GM10248 (cell line): ENCODE measurements at places on chromosomes 1 and 21.

GRCh38 chr1:53557830-53558738 is 98.9 kb downstream of the DMRTB1 start:
- no peak for DNase-seq

DNA sequence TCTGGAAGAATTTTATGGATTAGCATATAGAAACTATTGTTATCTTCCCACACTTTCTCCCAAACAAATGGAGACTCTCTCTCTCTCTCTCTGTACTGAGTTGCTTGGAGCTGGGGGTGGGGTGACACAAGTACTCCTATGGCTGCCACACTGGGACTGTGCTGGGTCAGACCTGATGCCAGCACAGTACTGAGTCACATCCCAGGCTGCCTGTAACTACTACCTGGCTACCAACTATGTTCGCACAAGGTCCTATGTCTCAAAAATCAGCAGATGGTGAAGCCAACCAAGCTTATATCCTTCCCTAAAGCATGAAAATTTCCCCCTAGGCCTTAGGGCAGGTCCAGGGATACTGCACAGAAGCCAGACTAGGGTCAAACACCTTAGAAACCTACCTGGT is 66.6 kb downstream of the FAF1 start:
- no peak for DNase-seq

DNA sequence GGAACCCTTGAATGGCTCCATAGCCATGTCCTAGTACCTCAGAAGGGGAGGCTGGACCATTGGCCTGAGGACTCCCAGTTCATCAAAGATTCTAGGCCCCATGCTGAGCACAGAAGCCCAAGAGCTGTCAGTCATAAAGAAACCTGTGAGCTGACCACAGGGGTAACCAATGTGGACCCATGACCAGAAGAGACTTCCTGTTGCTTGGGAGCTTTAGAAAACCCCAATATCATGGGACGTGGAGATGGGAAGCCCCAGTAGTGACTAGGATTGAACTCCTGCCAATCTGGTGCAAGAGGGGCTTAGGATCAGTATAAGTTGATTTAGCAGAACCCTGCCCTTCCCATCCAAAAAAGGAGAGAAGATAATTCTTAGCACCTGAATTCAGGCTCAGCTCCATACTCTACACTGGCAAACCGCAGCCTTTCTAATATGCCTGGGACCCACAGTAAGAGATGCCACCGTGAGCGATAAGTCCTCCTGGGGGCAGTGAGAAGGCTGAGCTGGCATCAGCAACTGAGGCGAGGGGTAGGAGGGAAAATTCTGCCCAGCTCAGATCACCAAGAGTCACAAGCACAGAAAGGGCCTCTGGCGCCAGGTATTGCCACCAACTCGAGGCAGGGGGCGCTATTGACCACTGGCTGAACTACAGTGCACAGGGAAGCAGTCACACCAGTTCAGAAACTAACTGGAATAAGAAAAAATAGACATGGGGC is 108.9 kb downstream of the CAPN8 start:
- peak; percentile 49 for DNase-seq

GRCh38 chr21:34219334-34220060 is 144.3 kb upstream of the KCNE2 start:
- DNase-seq: no peak

- DNase-seq: no peak
Observed at GRCh38 chr1:87119541-87120140, 205.2 kb downstream of the HS2ST1 start.

DNA sequence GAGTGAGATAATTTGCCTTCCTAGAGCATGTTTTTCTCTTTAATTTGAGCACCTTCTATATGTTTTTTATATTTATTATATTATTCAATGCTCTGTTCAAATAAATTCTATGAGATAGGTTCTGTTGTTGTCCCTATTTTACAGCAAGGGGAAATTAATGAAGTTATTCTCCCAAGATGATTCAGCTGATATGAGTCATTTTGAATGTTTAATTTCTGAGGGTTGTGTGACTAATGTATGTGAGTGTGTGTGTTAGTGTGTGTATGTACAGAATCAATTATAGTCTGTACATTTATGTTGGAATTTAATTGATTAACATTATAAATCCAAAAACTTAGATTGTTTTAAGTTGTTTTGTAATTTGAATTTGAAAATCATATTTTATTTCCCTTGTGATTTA is 1536.7 kb upstream of the B3GALT2 start:
- DNase-seq: no peak

- DNase-seq: no peak
Observed at GRCh38 chr1:193283016-193283415, 96.6 kb upstream of the B3GALT2 start.

DNA sequence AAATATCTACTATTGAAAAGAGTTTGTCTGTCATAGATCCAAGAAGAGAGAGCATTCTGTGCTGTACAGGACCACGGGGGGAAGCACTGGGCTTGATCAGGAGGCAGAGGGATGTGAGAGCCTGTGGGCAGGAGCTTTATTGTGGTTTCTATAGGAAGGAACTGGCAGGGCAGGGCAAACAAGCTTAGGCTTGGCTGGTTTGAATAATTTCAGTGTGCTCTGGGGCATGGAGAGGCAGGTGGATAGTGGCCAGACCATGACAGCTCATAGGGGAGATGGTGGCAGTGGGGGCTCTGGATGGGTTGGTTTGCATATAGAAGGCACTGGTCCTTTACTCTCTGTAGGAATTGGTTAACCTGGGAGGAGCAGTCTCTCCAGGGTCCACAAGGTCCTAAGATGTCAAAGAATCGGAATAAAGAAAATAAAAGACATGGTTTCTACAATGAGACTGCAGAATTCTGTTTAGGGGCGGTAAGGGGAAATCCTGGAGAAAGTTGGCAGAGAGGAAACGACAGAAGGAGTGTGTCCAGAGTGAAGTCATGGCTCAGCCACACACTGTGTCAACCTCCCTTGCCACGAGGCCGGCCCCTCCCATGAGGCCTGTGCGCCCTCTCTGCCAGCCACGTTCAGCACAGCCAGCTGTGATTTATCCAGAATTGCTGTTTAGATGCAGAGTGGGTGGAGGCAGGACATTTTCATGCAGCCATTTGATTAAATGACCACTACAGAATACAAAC is 81.7 kb upstream of the PGBD5 start:
- no peak for DNase-seq

GRCh38 chr1:18491168-18491567 is 10.4 kb downstream of the KLHDC7A start:
- no peak for DNase-seq

DNA sequence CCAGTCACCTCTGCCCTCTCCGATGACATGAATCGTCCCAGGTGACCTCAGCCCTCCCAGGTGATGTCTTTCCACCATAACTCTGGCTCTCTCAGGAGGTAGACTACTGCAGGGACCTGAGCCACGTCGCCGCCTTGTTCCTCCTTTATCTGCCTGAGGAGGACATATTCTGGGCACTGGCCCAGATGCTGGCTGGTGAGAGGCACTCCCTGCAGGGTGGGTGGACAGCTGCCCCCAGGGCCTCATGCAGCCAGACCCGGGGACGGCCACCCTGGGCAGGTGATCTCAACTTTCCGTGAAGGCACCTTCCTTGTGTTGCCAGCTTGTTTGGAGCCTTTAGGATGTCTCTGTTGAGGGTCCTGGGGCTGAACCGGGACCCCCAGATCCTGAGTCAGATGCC is 13.9 kb upstream of the ZBTB17 start:
- DNase-seq: no peak

GRCh38 chr1:24250791-24251190 is 63.7 kb upstream of the IFNLR1 start:
- DNase-seq: no peak

- no peak for DNase-seq
Observed at GRCh38 chr1:99964806-99965205, 5.0 kb upstream of the SLC35A3 start.

DNA sequence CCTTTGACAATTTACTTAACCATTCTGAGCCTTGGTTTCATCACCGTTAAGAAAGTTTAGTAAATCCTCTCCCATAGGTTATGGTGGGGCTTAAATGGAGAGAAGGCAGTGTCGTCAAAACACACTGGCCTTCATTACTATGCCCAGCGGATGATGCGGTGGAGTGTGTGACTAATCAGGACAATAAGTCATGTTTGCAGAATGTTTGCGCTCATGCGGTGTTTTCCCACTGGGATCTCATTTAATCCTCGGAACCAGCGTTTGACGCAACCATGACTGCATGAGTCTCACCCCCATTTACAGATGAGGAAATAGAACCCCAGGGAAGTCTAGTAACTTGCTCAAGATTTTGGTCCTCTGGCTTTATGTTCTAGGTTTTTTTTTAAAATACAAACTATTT is 17.5 kb downstream of the SLC26A9 start:
- no peak for DNase-seq

GRCh38 chr1:21647431-21648351 is 21.5 kb downstream of the RAP1GAP start:
- peak; percentile 62 for DNase-seq

DNA sequence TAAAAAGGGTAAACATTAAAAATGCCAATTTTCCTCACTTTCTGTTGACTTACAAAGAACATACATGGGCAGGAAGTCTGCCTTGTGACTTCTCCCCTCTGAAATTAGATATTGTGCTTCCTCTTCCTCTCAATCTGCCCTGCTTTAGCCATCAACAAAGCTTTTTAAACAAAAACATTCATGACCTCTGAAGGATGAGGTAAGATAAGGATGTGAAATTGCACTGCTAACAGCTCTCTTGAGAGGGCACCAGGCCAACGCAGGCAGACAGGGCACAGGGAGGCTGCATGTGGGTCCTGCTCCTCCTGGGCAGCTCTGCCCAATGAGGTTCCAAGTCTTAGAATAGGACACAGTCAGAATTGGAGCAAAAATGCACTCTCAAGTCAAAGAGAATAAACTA is 62.1 kb downstream of the DEGS1 start:
- DNase-seq: peak; percentile 26

DNA sequence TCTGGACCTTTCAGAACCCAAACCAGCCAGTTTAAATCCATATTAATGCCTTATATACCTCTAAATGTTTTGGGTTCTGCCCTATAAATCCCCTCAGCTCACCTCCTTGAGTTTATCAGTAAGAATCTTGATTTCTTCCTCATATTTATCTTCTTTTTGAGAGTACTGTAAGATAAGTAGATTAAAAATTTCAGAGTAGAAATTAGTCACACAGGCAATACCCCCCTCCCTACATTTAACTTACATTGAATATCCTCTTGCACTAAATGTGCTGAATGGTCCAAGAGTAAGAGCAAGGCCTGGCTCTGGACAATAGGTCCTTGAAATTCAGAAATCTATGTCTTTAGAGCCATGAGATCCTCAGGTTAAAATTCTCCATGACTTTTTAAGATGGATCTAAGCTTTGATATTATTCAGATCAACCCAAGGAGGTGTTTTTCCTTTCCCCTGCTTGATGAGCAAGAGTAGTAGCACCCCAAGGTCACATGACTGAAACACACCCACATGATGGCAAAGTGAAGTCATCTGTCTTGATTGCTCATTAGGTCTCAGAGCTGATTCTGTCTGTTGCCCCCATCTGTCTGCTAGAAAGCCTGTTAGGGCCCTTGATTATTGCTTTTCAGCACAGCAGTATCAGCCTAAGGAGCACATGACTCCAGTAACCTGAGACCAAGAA is 15.8 kb upstream of the NUP210L start:
- DNase-seq: peak; percentile 31
